SK-N-MC (cell line): ENCODE measurements at places on chromosomes 4 and X.

GRCh38 chr4:107900508-107900907 is 30.8 kb upstream of the CYP2U1 start:
- no peak for DNase-seq

- no peak for DNase-seq
Measured at GRCh38 chr4:2141022-2141761, 82.1 kb downstream of the NAT8L start.

- DNase-seq: no peak
Measured at GRCh38 chr4:86595426-86595805, 1.3 kb downstream of the PTPN13 start.

DNA sequence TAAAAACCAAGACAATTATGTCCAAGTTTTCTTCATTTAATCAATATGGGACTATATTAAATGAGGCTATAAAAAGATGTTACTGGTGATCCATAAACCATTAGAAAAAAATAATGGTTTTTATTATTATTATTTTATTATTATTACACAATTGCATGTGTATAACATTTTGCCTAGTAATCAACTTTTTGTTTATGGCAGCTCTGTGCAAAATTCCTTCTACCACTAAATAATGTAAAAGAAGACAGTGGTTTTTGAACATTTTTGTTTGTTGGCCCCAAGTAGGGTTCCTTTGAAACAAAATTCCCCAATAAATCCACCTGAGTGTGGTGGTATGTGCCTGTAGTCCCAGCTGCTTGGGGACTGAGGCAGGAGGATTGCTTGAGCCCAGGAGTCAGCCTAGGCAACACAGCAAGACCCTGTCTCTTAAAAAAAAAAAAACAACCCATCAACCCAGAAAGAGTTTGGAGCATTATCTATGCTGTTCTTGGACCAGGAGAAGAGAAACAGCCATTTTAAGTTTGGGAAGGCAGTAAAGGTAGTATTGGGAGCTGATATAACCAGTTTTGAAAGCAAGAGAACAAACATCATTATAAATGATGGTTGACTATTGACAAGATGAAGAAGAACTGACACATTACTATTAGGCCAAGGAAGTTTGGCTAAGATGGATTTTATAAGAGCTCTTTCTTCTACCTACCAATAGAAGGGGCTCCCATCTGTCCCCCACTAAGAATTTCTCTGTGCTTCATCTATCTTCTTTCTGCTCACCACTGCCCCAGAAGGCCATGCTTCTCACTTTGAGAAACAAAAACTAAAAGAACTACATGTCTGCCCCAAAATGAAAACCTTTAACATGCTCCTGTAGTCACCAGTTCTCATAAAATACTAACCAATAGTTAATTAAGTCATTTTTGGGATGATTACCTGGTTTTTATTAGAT is 2.2 kb downstream of the TMEM156 start:
- no peak for DNase-seq
